MCF 10A (cell line): ENCODE measurements at places on chromosomes 16 and 17.
A peak's percentile ranks its signal among the peaks of the same experiment; 100 is the strongest.

DNA sequence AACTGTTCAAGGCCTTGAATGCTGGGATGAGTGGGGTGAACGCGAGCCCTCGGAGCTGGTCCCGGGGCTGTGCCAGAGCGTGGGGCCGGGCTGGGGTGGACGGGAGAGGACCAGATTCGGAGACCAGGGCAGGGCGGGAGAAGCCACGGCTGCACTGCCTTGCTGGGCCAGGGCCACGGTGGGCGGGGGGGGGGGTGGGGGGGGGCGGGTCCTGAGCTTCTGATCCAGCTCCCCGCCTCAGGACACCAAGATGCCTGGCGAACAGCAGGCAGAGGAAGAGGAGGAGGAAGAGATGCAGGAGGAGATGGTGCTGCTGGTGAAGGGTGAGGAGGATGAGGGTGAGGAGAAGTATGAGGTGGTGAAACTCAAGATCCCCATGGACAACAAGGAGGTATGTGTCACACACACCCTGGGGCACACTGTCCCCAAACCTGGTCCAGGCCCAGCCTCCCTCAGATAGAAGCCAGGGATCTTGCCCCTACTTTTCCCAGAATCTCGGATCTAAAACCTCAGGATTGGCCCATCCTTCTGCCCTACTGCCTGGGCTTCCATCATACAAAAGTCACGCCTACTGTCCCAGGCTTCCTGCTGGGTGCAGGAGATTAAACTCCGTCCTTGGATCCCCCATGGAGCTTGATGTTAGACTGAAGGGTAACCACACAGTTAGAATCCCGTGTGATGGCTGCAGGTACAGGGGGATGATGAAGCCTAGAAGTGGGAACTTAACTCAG, 563 bp downstream of the ZNF771 start:
- H3K4me1 ChIP-seq = peaks cover 21% of the 10 kb centered on the region
- H3K27ac ChIP-seq = no peak overlapping the region
- peaks cover 17% of the 10 kb centered on the region for H3K36me3 ChIP-seq
- DNase-seq = peak; percentile 16
- peaks cover 11% of the 10 kb centered on the region for H3K27me3 ChIP-seq
- H3K4me3 ChIP-seq = peak overlapping the region; percentile 81

DNA sequence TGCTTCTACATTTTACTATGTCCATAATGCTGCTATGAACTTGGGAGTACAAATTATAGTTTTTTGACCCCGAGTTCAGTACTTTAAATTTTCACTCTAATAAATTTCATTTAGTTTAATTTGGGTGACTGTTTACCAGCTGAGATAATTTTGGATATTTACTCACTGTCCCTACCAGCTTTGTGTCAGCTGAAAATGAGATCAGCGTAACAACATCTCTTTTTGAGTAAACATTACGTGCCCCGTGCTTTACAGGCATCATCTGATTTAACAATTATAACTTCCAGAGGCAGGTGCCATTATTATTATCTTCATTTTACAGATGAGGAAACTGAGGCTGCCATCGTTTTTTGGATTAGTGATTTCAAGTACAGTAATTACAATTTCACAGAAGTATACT, 15.0 kb downstream of the GFOD2 start:
- no peaks in the 10 kb centered on the region for H3K27me3 ChIP-seq
- H3K4me3 ChIP-seq = no peak overlapping the region
- H3K27ac ChIP-seq = no peak overlapping the region
- H3K4me1 ChIP-seq = peaks cover 12% of the 10 kb centered on the region
- no peak for DNase-seq
- H3K36me3 ChIP-seq = peaks cover 6% of the 10 kb centered on the region

- H3K36me3 ChIP-seq = no peaks in the 10 kb centered on the region
- H3K27ac ChIP-seq = peak overlapping the region; percentile 49
- H3K4me1 ChIP-seq = no peaks in the 10 kb centered on the region
- peaks cover 11% of the 10 kb centered on the region for H3K27me3 ChIP-seq
These were observed 31.0 kb downstream of the HASPIN start for GRCh38 chr17:3754458-3755334.

DNA sequence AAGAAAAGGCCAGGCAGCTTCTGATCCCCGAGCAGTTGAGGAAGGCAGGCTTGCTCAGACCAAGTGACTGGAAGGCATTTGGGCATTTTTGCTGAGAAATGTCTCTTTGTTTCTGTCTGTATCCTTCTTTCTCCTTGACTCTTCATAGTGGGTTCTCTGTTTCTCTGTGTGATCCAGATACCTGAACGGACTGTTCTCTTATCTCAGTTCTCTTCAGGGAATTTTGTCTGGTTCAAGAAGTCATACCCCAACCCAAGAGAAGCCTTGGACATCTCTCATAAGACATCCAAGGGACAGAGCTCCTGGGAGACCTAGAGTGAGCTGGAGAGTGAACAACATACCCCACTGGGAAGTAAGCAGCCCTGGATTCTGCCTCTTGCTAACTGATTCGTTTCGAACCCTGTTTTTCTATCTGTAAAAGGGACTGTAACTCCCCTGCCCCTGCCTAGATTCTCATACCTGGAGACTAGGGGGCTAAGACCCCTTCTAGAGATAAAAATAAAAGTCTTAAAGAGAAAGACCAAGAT, 541 bp downstream of the CCL3 start:
- DNase-seq = no peak
- no peak overlapping the region for H3K4me3 ChIP-seq
- peaks cover 88% of the 10 kb centered on the region for H3K27me3 ChIP-seq
- H3K27ac ChIP-seq = no peak overlapping the region
- no peaks in the 10 kb centered on the region for H3K36me3 ChIP-seq

GRCh38 chr17:80586846-80587228, 42.2 kb downstream of the RPTOR start:
- H3K4me1 ChIP-seq = peaks cover 15% of the 10 kb centered on the region
- DNase-seq = no peak
- H3K27ac ChIP-seq = no peak overlapping the region
- H3K27me3 ChIP-seq = no peaks in the 10 kb centered on the region
- peaks cover 7% of the 10 kb centered on the region for H3K36me3 ChIP-seq
- H3K4me3 ChIP-seq = no peak overlapping the region

- H3K27me3 ChIP-seq = no peaks in the 10 kb centered on the region
- H3K27ac ChIP-seq = no peak overlapping the region
- H3K4me3 ChIP-seq = no peak overlapping the region
- H3K36me3 ChIP-seq = peaks cover 5% of the 10 kb centered on the region
- DNase-seq = no peak
These were observed 590.5 kb downstream of the CDH11 start for GRCh38 chr16:64531401-64531800.

- H3K27me3 ChIP-seq = no peaks in the 10 kb centered on the region
- no peak overlapping the region for H3K4me3 ChIP-seq
- no peak for DNase-seq
- no peak overlapping the region for H3K27ac ChIP-seq
- H3K36me3 ChIP-seq = peaks cover 80% of the 10 kb centered on the region
These were observed 152.6 kb downstream of the AATF start for GRCh38 chr17:37101306-37101705.

DNA sequence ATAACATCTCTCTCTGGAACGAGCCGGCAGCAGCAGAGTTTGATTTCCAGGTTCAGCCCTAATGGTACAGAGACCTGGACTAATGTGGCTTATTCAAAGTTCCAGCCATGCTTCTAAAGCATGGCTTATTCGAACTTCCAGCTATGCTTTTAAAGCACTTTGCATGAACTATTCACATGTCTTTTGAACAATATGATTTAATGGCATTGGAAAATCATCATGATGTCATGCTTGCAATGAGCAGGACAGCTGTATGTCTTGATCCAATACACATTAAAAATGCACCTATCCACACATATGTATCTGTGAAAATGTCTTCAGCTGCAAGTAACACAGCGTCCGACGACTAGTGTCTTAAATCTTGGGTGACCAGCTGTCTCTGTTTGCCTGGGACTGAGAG, 85.7 kb downstream of the MARF1 start:
- no peak overlapping the region for H3K27ac ChIP-seq
- H3K36me3 ChIP-seq = no peaks in the 10 kb centered on the region
- no peaks in the 10 kb centered on the region for H3K27me3 ChIP-seq
- DNase-seq = no peak

GRCh38 chr17:82627405-82627804, 20.8 kb downstream of the WDR45B start:
- no peak for DNase-seq
- H3K36me3 ChIP-seq = peaks cover 92% of the 10 kb centered on the region
- H3K4me3 ChIP-seq = no peak overlapping the region
- peaks cover 6% of the 10 kb centered on the region for H3K4me1 ChIP-seq
- H3K27ac ChIP-seq = peak overlapping the region; percentile 75
- H3K27me3 ChIP-seq = no peaks in the 10 kb centered on the region

GRCh38 chr17:57207396-57207795, 48.9 kb upstream of the MSI2 start:
- H3K4me3 ChIP-seq = no peak overlapping the region
- H3K36me3 ChIP-seq = no peaks in the 10 kb centered on the region
- H3K4me1 ChIP-seq = peaks cover 19% of the 10 kb centered on the region
- no peak for DNase-seq
- no peaks in the 10 kb centered on the region for H3K27me3 ChIP-seq

GRCh38 chr17:9872852-9873251, 32.2 kb downstream of the RCVRN start:
- no peak for DNase-seq
- H3K36me3 ChIP-seq = no peaks in the 10 kb centered on the region
- H3K4me1 ChIP-seq = no peaks in the 10 kb centered on the region
- H3K27me3 ChIP-seq = no peaks in the 10 kb centered on the region
- H3K4me3 ChIP-seq = no peak overlapping the region

GRCh38 chr17:66939461-66940114, 24.9 kb upstream of the CACNG4 start:
- H3K27ac ChIP-seq = no peak overlapping the region
- H3K36me3 ChIP-seq = no peaks in the 10 kb centered on the region
- H3K4me3 ChIP-seq = no peak overlapping the region
- peaks cover 75% of the 10 kb centered on the region for H3K27me3 ChIP-seq

DNA sequence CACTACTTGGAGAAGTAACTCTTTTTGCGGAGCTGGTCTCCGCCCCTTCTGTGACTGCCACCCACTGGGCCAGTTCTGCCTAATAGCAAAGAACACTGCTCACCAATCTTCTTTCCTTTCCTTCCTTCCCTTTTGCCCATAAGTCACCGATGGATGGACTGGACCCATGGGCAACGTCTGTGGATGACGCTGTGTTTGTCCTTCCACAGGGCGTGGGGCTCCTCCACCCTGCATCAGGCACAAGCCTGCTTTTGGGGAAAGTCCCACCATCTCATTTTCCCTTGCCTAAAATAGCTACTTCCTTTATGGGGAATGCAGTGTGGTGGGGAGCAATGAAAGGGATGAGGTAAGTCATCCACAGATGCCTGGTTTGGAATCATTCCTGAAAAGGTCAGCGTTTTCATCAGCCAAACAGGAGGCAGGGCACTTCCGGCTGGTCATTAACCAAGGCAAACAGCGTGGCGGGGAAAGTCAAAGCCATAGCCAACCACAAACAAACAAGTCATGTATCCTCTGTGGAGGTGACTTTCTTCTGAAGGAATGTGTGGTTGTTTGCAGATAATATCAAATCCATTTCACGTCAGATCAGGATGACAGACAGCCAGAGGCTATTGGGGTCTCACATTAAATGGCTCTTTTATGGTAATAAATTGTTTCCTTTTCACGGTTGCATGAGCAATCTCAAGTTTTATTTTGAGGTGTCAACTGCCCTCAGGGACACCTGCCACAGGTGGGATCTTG, 30.7 kb upstream of the MED9 start:
- DNase-seq = peak; percentile 67
- peaks cover 8% of the 10 kb centered on the region for H3K4me1 ChIP-seq
- H3K36me3 ChIP-seq = no peaks in the 10 kb centered on the region
- no peak overlapping the region for H3K27ac ChIP-seq
- no peak overlapping the region for H3K4me3 ChIP-seq

DNA sequence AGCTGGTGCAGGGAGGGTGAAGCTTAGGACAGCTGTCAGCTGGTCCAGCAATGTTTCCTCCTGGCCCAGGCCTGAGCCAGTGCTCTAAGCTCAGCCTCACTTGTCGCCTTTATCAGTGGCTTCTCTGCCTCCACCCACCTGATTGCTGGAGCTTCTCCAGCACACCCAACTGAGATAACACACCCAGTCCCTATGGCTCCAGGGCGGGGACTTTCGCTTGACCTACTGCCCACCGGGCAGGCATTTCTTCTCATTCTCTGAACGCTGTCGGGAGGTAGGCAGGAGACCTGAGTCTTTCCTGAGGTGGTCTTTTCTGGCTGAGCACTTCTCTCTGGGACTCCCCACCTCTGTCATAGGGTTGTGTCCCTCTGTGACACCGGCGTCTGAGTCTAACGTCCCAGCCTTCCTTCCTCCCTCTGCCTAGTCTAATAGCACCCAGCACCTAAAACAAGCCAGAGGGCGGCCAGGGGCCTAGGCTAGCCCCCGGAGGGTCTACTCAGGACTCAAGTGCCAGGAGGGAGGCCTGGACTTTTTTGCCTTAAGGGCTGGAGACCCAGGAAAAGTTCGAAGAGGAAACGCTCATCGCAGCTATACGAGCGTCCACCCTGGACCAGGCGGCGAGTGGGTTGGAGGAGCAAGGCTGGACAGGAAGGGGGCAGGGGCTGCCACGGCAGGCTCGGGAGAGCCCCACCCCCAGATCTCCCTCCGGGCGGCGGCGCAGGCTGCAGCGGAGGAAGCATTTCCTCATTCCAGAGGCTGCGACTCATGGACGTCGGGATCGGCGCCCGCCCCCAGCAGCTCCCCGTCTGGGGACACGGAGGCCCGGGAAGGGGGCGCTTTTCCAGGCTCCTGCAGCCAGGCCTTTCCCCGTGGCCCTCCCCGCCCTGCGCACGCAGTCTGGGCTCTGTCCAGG, 756 bp downstream of the TAX1BP3 start:
- H3K27me3 ChIP-seq = no peaks in the 10 kb centered on the region
- peak overlapping the region; percentile 97 for H3K27ac ChIP-seq
- H3K4me1 ChIP-seq = peaks cover 15% of the 10 kb centered on the region
- H3K4me3 ChIP-seq = peak overlapping the region; percentile 94

- H3K4me3 ChIP-seq = peak overlapping the region; percentile 68
- H3K27ac ChIP-seq = peak overlapping the region; percentile 98
- H3K4me1 ChIP-seq = peaks cover 34% of the 10 kb centered on the region
- H3K36me3 ChIP-seq = peaks cover 12% of the 10 kb centered on the region
These were observed 15.1 kb downstream of the BAIAP2 start for GRCh38 chr17:81049973-81050551.

GRCh38 chr17:62085511-62086408, 20.7 kb upstream of the MED13 start:
- H3K4me3 ChIP-seq = no peak overlapping the region
- no peaks in the 10 kb centered on the region for H3K4me1 ChIP-seq
- H3K27ac ChIP-seq = no peak overlapping the region
- no peaks in the 10 kb centered on the region for H3K27me3 ChIP-seq

DNA sequence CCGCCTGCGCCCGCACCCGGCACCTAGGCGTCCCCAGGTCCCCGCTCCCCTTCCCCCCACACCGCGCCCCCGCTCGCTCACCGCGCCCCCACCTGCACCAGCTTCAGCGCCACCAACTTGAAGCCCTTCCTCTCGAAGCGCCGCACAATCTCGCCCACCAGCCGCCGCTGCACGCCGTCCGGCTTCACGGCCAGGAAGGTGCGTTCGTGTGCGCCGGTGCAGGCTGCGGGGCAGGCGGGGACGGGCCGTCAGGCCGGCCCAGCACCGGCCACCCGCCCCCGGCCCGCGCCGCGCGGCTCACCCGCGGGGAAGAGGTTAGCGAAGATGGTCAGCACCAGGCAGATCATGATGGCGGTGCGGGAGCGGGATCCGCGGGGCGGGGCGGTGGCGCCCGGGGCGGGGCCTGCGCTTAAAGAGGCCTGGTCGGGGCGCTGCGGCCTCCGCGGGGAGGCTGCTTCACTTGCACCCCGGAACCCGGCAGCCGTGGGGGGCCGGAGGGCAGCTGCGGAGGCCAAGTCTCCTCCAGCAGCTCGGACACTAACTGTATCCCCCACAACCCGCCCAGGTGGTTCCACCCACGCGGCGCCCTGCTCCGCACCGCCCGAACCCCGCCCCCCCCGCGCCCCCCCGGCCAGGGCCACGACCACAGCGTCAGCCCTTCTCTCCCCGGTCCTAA, at the start of gene NME3:
NME3 (minus strand) TSS at position 356 of the 676 bp plus-strand sequence; CDS start at position 347, 9 bp downstream.
- peak within 1 kb of the TSS; percentile 80 for H3K27ac ChIP-seq
- peak within 1 kb of the TSS; percentile 80 for H3K4me3 ChIP-seq
- H3K27me3 ChIP-seq = no peaks in the 10 kb centered on the region
